Progenitor cell of endocrine pancreas (in vitro differentiated cells): ENCODE measurements at places on chromosomes 12 and 14. TPM values are rescaled to one million over a fixed set of nuclear protein-coding genes. Genes with fewer than 3 reads are reported as not detected.

The RNF212B gene
- not detected in 2 replicates for total RNA-seq

- H3K4me1 ChIP-seq = peaks cover 2% of the 10 kb centered on the region
- no peaks in the 10 kb centered on the region for H3K27me3 ChIP-seq
Measured at GRCh38 chr14:71720978-71721624, 211.1 kb upstream of the RGS6 start.

DNA sequence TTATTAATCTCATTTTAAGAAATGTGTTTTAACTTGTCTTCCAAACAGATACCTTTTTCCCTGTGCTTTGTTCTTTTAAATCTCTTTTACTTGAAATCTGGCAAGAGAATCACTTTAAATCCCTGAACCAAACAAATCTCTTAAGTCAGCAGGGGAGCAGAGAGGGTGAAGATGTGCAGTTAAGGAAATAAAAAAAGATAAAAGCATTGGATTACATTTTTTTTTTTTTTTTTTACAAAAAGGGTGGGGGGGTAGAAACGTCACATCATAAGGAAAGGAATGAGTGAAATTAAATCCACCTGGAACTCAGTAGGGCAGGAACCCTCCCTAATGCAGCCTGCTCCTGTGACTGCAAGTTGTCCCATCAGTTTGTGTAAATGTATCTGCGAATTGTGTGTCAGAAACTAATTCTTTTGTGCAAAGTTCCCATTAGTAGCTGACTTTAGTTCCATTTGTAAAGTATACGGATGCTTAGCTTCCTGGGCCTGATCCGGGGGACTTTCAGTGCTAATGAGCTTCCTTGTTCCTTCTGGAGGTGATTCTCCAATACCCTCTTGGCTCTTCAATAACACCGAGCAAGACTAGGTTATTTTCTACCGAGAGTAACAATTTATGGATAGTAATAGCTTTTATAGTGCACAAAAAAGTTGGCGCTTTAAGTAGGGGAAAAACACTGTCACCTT is 1.5 kb downstream of the TTC6 start:
- H3K4me1 ChIP-seq = peaks cover 29% of the 10 kb centered on the region
- DNase-seq = no peak
- H3K27me3 ChIP-seq = no peaks in the 10 kb centered on the region
- peak overlapping the region; percentile 90 for H3K4me3 ChIP-seq
- H3K27ac ChIP-seq = peak overlapping the region; percentile 100

DNA sequence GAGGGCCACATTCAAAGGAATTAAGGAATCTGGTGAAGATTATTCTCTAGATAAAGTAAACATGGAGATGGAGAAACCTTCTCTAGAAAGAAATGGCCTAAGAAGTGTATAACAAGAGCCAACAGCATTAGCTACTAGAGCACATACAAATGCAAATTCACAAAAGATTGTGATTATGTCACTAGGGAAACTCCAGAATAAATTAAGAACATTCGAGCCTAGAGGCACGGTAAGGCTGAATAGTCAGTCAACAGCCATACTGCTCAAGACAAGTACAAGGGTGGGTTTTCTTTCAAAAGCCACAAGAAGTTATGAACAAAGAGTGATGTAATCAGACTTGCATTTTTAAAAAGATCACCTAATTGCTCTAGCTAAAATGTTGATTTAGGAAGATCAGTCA is 25.4 kb downstream of the PPP4R3A start:
- H3K36me3 ChIP-seq = peaks cover 36% of the 10 kb centered on the region
- H3K27me3 ChIP-seq = no peaks in the 10 kb centered on the region
- DNase-seq = no peak
- H3K4me1 ChIP-seq = no peaks in the 10 kb centered on the region

- H3K27ac ChIP-seq = no peak overlapping the region
- no peak for DNase-seq
- H3K4me1 ChIP-seq = peaks cover 3% of the 10 kb centered on the region
- peaks cover 23% of the 10 kb centered on the region for H3K27me3 ChIP-seq
- H3K4me3 ChIP-seq = no peak overlapping the region
- H3K36me3 ChIP-seq = no peaks in the 10 kb centered on the region
Measured at GRCh38 chr14:91245029-91245428, 525 bp upstream of the GPR68 start.

The THAP2 gene
- 7.0 and 8.9 TPM in 2 replicates for total RNA-seq

DNA sequence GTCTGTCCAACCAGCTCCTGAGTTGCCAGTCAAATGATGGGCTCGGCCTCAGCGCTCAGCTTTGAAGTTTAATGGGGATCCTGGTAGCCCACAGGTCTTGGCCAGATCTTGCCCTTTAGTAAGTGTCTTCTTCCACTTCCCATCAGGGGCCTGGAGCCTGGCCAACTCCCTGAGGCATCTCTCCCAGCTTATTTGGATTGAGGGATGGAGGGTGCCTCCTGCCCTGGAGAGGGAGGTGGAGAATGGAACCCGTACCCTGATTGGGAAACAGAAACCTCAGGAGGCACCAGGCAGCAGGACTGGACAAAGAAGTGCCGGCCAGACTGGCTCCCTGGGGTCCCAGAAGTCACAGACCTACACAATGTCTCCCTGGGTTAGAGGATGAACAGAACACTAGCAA is 40.5 kb upstream of the LTBP2 start:
- no peaks in the 10 kb centered on the region for H3K27me3 ChIP-seq
- no peak overlapping the region for H3K27ac ChIP-seq
- H3K4me1 ChIP-seq = no peaks in the 10 kb centered on the region
- no peak overlapping the region for H3K4me3 ChIP-seq
- peaks cover 2% of the 10 kb centered on the region for H3K36me3 ChIP-seq

GRCh38 chr12:89059056-89059455 is 293.2 kb downstream of the DUSP6 start:
- H3K27ac ChIP-seq = no peak overlapping the region
- H3K4me1 ChIP-seq = peaks cover 21% of the 10 kb centered on the region
- no peak overlapping the region for H3K4me3 ChIP-seq
